Ammon's horn (tissue), 1 donor: ENCODE measurements at places on chromosomes 4 and X.
A peak's percentile ranks its signal among the peaks of the same experiment; 100 is the strongest.

GRCh38 chr4:48912349-48912748 is 5.8 kb upstream of the OCIAD2 start:
- no peak for DNase-seq

DNA sequence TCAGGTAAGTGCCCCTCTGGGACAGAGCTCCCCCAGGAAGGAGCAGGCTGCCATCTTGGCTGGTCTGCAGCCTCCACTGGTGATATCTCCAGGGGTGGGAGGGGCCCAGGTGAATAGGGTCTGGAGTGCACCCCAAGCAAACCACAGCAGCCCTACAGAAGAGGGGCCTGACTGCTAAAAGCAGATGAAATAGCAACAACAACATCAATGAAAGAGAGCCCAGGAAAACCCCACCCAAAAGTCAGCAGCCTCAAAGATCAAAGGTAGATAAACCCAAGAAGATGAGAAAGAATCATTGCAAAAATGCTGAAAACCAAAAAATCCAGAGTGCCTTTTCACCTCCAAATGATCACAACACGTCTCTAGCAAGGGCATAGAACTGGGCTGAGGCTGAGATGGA is 92.5 kb upstream of the PAGE3 start:
- DNase-seq, result no peak

DNA sequence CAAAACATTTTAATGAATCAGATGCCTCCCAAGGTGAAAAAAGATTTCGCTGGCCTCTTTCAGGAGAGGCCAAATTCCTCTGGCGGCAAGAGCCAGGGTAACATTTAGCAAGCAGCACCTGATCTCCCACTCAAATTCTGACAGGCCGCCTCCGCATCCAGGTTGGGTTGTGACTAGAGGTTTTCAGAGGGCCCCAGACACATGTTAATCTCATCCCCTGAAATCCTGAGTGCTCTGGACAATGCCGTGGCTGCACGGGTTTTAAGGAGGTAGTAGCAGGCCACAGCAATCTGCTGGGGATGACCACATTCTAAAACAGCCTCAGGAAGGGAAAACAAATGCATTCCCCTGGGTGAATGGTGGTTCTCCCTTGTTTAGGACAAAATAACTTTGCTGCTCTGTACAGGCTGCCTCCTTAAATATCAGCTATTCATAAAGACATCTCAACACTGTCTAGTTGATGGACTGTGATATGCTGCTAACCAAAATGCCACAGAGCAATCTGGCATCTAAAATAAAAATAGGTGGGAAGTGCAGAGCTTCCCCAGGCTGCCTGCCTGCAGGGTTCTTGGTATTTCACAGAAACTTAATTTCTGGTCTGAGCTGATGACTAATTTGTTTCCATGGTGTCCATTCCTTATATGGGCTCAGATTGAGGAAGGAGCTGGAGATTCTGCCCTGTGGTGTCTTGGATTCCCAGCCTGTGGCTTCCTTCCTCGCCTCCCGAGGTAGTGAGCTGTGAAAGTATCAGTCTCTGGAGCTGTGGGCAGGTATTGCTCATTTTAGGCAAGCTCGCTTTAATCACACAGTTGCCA is 202.0 kb downstream of the DCLK2 start:
- no peak for DNase-seq

GRCh38 chrX:136896121-136896914 is 15.8 kb upstream of the RBMX start:
- no peak for DNase-seq

DNA sequence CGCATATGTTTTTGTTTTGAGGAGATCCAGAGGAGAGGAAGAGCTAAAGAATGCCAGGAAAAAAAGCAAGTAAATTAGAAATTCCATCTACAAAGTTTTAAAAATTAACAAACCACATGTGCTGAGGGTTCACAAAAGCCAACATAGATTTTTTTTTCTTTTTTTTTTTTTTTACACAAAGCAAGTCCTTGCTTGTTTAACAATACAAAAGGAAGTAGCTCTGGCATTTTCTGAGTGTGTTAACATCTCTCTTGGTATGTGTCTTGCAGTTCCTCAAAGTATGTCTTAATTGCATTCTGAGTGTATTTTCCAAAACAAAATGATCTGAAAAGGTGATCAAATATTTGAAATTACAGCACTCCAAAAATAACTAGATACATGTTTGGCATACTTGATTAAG is 1682.7 kb upstream of the AGA start:
- no peak for DNase-seq

DNA sequence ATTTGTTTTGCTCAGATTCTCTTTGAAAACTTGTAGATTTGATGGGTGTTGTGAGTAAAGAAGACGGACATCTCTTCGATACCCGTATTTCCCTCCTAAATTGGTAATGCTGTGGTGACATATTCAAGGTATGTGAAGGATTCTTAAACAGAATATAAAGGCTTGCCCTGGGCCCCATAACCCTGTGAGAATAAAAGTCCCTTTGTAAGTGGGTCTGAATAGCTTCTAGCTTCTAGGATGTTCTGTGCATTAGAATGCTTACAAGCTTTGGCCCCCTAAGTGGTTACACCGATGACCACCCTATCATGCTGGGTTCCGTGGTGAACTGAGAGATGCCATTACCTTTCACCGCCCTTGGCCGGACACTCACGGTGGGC is 574 bp upstream of the MOB1B start:
- no peak for DNase-seq

GRCh38 chrX:125439194-125439849 is 119.7 kb downstream of the TEX13C start:
- DNase-seq, result no peak

GRCh38 chr4:73308286-73308685 is 49.7 kb upstream of the ANKRD17 start:
- DNase-seq, result peak; percentile 69

GRCh38 chr4:136441629-136442282 is 1090.5 kb downstream of the PCDH18 start:
- no peak for DNase-seq

- DNase-seq, result no peak
These were observed 119.5 kb downstream of the PJA1 start for GRCh38 chrX:69045616-69046345.

DNA sequence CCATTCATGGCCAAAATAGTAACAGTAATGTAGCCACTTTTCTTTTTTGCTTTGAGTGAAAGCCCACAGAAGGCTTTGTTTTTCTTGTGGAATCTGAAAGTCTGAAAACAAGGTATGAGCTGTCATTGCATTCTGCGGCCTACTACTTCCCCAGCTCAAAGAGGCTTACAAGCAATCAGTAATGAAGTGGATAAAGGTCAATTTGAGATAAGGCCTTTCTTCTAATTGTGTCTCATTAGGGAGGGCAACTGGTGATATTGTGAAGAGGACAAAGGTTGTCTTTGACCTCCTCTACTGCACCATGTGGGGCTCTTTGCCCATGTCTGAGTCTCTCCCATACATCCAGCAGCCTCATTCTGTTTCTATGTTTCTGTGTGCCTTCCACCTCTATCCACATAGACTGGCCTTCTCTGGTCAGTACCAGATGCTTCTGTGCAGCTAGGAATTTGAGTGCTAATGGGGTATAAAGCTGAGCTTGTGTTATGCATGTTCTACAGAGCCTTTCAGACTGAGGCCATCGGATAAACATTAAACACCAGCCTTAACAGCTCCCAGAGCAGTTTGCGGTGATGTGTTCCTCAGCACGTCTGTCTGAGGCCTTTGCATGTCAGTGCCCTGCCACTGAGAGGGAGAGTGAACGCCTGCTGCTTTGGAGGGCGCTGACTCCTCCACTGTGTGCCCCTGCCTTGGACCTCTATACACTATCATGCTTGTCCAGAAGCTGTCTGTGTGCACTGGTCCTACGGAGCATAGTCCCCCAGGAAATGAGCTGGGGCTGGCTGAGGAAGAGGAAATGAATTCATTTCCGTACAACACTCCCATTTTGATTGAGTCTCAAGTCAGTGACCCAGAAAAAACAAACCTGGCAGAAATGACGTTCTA is 80.2 kb downstream of the SH2D1A start:
- DNase-seq, result no peak

DNA sequence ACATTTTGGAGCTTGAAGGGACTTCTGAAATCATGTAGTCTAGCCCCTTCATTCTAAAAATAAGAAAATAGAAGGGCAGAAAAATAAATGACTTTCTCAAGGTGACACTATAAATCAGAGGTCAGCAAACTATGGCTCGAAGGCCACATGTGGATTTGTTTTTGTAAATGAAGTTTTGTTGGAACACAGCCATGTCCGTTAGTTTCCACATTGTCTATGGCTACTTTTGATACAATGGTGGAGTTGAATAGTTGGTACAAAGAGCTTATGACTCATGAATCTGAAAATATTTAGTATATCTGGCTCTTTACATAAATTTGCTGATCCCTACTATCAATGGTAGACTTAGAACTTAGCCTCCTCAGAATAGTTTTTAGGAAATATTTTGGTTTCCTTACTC is 302.4 kb upstream of the PRPS2 start:
- no peak for DNase-seq

DNA sequence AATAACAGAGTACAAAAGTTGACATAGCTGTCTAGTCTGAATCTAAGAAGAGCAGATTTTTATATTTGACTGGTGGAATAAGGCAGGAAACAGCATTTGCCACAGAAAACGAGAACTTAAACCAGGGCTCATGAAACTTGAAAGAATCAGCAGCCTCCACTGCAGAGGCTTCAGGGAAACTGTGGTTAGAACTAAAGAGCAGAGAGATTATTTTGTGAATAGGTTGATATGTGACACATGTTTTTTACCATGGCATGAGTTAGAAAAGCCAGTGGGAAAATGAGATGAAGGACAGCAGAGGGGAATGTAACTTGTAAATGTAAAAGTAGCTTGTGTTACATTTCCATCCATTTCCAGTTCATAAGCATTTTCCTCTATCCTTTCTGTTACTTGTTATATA is 63.7 kb upstream of the CAMK2D start:
- peak; percentile 42 for DNase-seq

- DNase-seq, result no peak
These were observed 487.7 kb upstream of the INTU start for GRCh38 chr4:127145006-127145540.

DNA sequence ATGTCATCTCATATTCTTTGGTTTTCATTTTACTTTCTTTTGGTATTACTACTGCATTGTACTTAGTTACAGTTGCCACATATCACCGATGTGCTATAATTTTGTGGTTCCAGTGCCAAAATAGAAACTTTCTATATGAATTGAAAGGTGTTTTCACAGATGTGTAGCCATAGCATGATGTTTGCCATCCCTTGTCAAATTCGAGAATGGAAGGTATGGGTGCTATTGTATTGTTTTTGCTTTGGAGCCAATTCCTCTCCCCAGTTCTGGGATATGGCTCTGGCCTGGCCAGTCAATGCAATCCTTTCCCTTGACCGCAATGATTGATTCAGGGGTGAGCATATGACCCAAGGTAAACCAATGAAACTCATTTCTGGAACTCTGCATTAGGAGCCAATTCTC is 86.2 kb upstream of the RPS6KA3 start:
- DNase-seq, result no peak

GRCh38 chrX:80879916-80880315 is 70.2 kb upstream of the BRWD3 start:
- DNase-seq, result no peak

- no peak for DNase-seq
These were observed 4.5 kb upstream of the SETD7 start for GRCh38 chr4:139560406-139561104.

DNA sequence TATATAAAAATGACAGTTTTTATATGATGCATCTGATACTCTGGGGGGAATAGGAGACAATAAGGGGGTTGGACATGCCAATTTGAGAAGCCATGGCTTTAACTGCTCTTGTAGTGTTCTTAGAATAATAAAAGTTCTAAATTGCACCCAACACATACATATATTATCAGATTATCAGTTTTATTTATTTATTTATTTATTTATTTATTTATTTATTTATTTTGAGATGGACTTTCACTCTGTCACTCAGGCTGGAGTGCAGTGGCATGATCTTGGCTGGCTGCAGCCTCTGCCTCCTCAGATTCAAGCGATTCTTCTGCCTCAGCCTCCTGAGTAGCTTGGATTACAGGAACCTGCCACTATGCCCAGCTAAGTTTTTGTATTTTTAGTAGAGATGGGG is 356.8 kb downstream of the TLL1 start:
- no peak for DNase-seq

DNA sequence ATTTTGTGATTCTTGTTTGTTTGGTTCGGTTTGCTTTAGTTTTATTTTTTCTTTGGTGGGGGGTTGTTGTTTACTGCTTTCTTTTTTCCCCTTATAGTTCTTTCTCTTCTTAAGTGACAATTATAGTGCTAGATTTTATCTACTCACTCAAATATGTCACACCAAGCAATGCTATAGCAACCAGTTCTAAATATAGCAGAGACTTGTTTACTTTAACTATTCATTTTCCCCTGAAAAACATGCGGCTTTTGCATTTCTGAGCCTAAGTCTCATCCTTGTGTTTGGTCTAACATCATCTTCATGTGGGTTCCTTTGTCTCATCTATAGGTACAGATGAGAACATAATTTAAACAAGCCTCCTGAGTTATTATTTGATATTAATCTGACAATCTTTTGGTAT is 676.6 kb downstream of the FAT4 start:
- DNase-seq, result no peak

DNA sequence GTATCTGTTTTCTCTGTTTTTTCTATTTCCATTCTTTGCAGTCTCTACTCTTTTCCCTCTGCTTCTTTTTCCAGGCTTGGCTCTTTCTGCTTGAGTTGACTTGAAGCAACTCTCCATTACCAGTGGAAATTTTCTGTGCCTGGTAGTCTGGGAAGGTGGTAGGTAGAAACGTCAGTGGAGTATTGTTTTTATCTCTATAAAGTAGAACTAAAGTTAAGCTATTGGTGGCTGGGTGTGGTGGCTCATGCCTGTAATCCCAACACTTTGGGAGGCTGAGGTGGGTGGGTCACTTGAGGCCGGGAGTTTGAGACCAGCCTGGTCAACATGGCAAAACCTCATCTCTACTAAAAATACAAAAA is 438.1 kb upstream of the AR start:
- no peak for DNase-seq

DNA sequence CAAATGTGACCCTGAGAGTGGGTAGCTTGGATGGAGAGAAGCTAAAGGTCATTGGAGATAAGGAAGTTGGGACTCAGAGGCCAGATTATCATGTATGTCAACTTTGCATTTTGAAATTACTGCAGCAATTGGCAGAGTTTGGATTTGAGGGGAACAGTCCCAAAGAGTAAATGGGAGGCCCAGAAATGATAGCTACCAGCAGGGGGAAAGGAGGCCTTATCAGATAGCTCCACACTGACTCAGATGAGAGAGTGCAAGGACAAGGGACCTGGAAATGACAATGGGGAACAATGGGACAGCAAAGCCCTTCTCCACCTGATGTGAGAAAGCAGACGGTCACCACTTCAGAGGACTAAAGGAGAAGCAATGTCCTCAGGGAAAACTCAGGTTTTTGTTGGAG is 201.5 kb upstream of the JADE1 start:
- no peak for DNase-seq

GRCh38 chr4:1819284-1819683 is 26.2 kb downstream of the FGFR3 start:
- DNase-seq, result no peak

GRCh38 chr4:161554372-161554990 is 609.3 kb downstream of the FSTL5 start:
- no peak for DNase-seq

- DNase-seq, result no peak
These were observed 49.2 kb downstream of the CEP44 start for GRCh38 chr4:174332741-174333493.
